ENCODE measurements at places on chromosomes 7 and 10. TPM values are rescaled to one million over a fixed set of nuclear protein-coding genes. Genes with fewer than 3 reads are reported as not detected.

MEIG1 gene
- total RNA-seq, result 3.0 TPM

CDCA7L gene
- total RNA-seq, result 53.0 TPM

- no peak for DNase-seq
These were observed 127.2 kb upstream of the TNRC18 start for GRCh38 chr7:5550831-5551230.

GRCh38 chr7:27840760-27841364 is 100.9 kb downstream of the TAX1BP1 start:
- DNase-seq, result no peak

GRCh38 chr10:78664929-78665553 is 403.7 kb upstream of the ZMIZ1 start:
- DNase-seq, result no peak

BLNK gene
- 1.8 TPM for total RNA-seq

CYP2C19 gene
- total RNA-seq, result 0.42 TPM

- DNase-seq, result no peak
These were observed 197.4 kb upstream of the KLF14 start for GRCh38 chr7:130931423-130931822.

DNA sequence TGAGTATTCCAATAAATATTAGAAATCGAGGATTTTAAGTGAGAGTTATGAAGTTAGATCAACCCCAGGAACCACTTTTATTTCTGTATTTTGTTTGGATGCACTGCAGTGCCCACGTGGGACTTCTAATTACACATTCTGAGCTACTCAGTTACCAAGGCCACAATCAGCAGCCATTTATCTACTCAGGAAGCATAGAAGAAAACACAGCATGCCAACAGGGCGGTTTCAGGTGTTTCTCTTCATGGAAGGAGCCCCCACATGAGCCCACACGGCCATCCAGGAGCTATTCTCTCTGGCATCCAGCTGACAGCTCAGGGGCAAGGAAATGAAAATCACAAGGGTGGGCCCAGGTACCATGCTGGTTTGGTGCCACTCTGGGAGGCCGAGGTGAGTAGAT is 266.5 kb upstream of the MKLN1 start:
- DNase-seq, result no peak

DNA sequence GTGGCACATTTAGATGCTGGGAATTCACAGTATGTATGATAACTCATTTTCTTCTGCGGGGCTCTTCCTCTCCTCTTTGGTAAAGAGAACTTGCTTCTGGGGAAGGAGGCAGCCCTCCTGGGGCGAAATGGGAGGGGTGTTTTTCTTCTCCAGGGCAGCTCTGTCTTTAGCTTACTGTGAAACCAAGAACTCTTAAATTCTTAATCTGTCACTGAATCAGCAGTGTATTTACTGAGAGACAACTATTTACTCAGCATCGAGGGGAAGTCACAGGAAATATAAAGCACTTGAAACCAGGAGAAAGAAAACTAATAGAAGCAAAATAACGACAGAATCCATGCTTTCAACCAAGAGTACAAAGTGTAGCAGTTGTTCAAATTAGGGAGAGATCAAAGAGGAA is 158.2 kb upstream of the AGK start:
- no peak for DNase-seq

GRCh38 chr7:43481902-43482678 is 100.8 kb upstream of the STK17A start:
- no peak for DNase-seq

PLPP4 gene
- not detected for total RNA-seq

DNA sequence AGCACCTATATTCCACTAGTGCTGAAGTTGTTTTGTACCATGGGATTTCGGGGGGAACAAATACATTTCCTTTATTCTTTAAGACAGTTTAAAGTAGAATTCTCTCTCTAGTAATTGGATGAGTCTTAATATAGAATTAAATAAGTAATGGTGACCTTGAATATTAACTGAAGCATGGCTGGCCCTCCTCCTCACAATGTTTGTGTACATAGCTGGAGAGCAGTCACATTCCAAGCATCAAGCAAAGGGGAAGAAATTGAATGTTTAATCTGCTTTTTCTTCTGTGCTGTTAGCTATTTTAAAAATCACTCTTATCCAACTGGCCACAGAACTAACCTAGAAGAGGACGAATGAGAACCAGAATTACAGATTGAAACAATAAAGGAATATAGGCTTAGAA is 906.9 kb downstream of the CCSER2 start:
- no peak for DNase-seq

DNA sequence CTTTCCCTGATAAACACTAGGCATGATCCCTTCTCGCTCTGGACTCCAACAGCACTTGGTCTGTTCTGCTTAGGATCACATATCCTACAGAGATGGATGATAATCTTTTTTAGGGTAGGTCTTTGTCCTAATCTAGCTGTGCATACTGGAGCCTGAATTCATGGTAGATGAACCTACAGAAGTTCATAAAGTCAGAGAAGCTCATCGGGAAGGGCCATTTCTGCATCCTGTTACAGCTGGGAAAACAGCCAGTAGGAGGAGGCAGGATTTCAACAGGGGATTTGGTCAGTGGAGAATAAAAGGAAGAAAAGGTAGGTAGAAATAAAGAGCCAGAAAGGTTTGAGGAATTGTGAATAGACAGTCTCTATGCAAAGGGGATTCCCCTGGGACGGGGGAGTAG is 101.4 kb downstream of the ANK3 start:
- DNase-seq, result no peak

ZCCHC24 gene
- 1.6 TPM for total RNA-seq

DNA sequence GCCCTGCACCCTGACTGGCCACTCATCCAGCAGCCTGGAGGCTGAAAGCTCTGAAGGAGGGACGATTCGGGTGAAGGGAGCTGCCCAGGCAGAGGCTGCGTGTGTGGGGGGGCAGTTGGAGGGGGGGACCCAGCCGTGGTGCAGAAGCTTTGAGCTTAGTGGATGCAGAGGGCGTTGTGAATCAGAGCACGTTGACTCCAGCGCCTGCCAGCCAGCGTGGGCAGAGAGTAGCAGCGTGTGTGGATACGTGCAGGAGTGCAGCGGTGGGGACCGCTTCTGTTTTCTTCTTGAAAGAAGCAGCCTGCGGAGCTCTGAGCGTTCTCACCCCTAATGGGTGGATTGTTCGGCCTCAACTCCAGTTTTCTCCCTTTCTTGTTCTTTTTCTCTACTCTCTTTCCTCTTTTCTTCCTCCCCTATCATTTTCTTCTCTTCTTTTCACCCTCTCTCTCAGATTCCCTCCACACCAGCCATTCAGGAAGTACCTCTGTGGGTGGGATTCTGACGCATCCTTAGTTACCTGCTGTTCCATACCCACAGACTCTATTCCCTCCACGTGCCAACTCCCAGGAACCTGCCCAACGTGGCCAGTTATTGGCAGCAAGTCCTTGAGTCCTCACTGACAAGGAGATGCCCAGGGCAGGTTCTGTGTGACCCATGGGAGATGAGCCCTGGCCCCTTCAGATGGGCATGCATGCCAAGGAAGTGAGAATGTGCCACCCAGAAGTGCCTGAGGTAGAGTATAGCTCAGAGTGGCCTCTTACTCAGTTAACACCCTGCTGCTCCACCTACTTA is 47.4 kb downstream of the SORCS3 start:
- no peak for DNase-seq

- DNase-seq, result no peak
These were observed 3.5 kb downstream of the AQP1 start for GRCh38 chr7:30915005-30915601.

GRCh38 chr7:16419859-16420258 is 1.5 kb downstream of the CRPPA start:
- DNase-seq, result no peak

DNA sequence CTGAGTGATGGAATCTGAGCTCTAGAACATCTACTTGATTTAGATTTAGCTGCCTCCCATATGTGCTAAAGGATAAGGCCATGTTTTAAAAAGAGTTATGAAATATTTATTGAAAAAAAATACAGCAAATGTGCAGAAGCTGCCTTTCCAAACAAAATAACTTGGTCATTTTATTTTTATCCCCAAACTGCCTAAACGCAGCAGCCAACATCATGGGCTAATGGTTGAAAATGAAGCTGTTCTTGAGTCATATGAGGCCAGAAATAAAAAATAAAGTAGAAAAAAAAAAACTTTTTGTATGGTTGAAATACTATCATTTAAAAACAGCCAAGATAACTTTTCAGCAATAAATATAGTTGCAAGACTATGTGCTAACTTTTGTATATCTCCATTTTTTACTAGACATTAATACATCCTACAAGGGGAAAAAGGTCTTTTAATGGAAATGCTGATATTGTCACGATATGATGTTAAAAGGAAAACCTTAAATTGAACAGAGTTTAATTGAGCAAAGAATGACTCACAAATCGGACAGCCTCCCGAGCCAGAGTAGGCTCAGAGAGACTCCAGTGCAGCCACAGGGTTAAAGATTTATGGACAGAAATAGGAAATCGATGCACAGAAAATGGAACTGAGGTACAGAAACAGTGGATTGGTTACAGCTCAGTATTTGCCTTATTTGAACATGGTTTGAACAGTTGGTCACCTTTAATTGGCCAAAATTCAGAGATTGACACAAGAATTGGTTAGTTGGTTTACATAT is 305.8 kb downstream of the MDFIC start:
- no peak for DNase-seq

FOXP2 gene
- total RNA-seq, result 4.3 TPM

GRCh38 chr7:108265007-108265406 is 134.8 kb upstream of the LAMB4 start:
- DNase-seq, result no peak

NUTM2D gene
- 9.8 TPM for total RNA-seq

- no peak for DNase-seq
These were observed 90.9 kb upstream of the SMNDC1 start for GRCh38 chr10:110395350-110396283.

- no peak for DNase-seq
These were observed 3.4 kb downstream of the LRRC27 start for GRCh38 chr10:132335189-132336063.

DNA sequence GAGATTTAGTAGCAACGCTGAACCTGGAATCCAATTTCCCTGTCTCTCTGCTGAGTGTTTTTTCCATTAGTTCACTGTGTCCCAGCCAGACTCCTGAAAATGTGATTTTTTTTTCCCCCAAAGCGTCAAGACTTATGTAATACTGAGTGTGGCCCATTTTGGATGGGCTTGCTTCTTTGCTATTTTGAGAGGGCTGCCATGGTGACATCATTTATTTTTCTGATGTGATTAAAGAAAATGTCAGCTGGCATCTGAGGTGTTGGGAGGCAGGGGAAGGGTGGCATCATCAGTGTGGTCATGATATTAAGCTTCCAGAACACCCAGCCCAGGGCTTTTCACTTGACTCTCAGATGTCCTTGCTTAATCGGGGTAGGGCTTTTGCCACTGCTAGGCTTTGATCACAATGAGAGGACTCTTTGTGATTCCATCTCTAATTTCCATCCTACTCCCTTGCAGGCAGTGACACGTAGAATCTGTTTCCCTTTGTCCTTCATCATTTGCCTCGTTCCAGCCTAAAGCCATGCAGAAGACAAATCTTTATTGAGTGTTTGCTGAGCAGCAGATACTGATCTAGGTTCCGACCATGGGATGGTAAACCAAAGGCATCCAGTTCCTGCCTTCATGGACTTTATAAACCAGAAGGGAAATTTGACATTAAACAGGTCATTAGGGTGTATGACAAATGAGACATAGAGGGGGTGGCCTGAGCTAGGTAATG is 7.4 kb downstream of the ZNF365 start:
- DNase-seq, result no peak

- no peak for DNase-seq
These were observed 14.7 kb upstream of the RABGEF1 start for GRCh38 chr7:66725843-66726242.

ZNF804B gene
- total RNA-seq, result not detected

DNA sequence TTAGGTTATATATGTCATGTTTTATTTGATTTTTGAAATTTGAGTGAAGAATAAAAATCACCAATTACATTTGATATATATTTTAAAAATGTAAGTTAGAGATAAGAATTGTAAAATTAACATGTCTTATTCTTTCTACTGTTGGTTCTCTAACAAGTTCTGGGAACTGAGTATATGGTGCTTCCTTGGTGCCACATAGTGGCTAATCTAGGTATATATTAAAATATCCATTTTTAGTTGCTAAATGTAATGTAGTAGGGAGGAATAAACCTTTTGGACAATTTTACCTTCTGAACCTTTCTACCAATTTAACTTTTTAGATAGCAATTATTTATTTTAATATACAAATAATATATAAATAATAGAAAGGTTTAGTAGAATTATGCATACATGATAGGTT is 17.5 kb downstream of the CFAP69 start:
- DNase-seq, result no peak

- DNase-seq, result no peak
These were observed 3.3 kb downstream of the AVPI1 start for GRCh38 chr10:97683556-97684367.

DNA sequence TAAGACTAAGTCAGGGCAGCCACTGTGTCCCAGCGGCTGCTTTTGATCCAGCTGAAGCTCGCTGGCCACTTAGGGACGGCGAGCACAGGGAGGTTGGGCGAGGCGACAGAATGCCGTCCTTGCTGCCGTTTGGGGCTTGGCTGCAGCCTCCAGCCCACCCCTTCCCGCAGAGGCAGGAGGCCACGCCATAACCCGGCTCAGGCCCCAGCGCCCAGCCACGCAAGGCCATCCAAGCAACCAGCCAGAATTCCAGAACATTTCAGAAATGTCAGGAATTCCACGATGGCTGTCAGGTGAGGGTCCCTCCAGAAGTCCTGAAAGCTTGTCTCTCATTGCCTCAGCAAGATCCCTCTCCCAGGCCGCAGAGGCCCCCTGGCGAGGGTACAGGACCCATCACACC is 479.1 kb upstream of the FOXK1 start:
- DNase-seq, result no peak

CCNJ gene
- 46.6 TPM for total RNA-seq

- DNase-seq, result no peak
These were observed 209.4 kb upstream of the PRSS1 start for GRCh38 chr7:142539901-142540300.

LRWD1 gene
- 31.8 TPM for total RNA-seq

DNA sequence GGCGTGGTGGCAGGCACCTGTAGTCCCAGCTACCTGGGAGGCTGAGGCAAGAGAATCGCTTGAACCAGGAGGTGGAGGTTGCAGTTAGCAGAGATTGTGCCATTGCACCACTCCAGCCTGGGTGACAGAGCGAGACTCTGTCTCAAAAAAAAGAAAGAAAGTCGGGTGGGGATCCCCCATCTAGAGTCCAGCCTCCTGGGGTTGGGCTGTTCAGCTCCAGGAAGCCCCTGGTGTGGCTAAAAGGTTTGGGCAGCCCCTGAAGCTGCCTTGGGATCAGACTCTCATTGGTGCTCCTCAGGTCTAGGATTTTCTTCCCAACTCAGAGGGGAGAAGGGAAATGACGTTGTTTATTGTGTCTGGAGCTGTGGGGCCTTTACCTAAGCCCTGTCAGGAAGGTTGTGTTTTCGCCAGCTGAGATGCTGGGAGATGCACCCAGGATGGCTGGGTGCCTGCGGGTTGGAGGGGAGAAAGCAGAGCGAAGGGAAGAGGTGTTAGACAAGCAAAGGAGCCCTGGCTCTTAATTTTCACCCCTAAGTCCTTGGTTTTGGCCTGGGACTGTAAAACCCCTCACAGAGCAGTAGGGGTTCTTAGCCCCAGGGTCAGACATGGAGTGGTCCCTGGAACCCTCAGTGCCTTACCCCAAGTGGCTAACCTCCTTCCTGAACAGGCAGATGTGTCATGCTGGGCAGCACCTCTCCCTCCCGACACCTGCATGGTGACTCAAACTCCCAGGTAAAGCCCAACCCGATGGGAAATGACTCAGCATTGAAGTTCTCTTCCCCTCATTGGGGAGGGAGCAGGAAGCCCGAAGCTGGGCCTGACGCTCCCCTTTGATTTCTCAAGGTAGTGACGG is 21.1 kb downstream of the PLAU start:
- DNase-seq, result no peak

GRCh38 chr7:158976468-158976848 is 120.1 kb downstream of the DYNC2I1 start:
- no peak for DNase-seq

GRCh38 chr10:112789248-112789647 is 160.8 kb upstream of the TCF7L2 start:
- no peak for DNase-seq

ZNF853 gene
- 13.7 TPM for total RNA-seq
